ENCODE measurements at places on chromosomes 1 and 21.

GRCh38 chr1:232459087-232459486 lies 170.8 kb downstream of the SIPA1L2 start:
- DNase-seq: no peak

GRCh38 chr1:159465191-159465603 lies 25.7 kb downstream of the OR10J1 start:
- no peak for DNase-seq

- DNase-seq: no peak
Observed at GRCh38 chr1:222788402-222789156, 26.3 kb upstream of the DISP1 start.

DNA sequence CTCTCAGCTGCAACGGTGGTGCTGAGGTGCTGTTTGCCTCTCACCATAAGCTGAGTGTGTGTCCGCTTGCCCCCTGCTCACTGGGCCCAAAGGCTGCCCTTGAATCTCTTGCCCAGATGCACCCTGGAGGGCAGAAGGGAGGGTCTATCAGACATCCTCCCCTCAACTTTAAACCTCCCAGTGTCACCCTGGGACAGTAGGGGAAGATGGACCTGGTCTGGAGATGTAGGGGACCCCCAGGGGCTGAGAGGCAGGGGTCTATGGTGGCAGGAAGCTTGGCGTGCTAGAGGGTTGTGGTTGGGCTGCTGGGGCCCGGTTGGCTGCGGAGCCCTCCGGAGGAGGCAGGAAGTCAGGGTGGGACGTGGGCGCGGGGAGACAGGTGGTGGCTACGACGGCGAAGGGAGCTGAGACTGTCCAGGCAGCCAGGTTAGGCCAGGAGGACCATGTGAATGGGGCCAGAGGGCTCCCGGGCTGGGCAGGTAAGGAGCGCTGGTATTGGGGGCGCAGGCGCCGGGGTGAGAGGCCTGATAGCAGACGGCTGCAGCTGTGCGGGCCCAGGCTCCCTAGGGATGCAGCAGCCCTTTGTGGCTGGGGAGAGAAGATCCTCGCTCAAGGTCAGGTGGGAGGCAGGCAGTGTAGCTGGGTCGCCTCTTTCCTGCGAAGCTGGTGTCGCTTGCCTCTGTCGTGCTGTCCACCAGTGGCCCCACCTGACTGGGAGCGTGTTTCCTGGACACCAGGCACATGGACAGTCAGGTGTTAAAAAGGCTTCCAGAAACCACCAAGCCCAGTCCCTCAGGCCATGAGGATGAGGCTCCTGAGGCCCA lies at the start of gene LCK:
Gene LCK (plus strand): TSS at position 373 of the 824 bp plus-strand sequence. CDS start 23,065 bp downstream, outside the sequence.
- peak; percentile 71 for DNase-seq

DNA sequence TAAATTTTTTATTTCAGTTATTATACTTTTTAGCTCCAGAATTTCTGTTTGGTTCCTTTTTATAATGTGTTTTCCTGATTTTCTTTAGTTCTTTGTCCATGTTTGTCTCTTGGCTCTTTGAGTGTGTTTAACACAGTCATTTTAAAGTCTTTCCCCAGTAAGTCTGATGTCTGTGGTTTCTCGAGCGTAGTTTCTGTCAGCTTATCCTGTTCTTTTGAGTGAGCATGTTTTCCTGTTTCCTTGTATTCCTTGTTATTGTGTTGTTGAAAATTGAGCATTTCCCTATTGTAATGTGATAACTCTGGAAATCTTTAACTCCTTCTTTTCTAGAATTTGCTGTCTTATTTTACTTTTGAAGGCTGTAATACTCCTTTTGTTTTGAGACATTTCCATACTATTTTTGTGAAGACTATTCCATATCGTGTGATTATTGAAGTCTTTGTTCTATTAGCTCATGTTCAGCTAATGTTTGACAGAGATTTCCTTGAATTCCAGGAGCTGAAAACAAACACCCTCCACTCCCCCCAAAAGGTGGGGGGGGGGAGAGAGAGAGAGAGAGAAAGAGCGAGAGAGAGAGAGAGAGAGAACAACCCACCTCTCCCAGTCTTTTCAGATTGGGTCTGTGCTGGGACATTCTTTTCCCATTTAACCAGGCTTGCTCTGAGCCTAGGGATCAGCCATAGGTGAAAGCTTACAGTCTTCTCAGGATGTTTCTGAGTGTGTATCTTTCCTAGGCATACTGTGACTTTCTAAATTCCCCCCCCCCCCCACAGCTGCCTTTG lies 38.3 kb downstream of the SDCCAG8 start:
- no peak for DNase-seq

GRCh38 chr1:83958704-83959103 lies 40.2 kb downstream of the TTLL7 start:
- DNase-seq: no peak
